ENCODE measurements at places on chromosomes 4 and X.

DNA sequence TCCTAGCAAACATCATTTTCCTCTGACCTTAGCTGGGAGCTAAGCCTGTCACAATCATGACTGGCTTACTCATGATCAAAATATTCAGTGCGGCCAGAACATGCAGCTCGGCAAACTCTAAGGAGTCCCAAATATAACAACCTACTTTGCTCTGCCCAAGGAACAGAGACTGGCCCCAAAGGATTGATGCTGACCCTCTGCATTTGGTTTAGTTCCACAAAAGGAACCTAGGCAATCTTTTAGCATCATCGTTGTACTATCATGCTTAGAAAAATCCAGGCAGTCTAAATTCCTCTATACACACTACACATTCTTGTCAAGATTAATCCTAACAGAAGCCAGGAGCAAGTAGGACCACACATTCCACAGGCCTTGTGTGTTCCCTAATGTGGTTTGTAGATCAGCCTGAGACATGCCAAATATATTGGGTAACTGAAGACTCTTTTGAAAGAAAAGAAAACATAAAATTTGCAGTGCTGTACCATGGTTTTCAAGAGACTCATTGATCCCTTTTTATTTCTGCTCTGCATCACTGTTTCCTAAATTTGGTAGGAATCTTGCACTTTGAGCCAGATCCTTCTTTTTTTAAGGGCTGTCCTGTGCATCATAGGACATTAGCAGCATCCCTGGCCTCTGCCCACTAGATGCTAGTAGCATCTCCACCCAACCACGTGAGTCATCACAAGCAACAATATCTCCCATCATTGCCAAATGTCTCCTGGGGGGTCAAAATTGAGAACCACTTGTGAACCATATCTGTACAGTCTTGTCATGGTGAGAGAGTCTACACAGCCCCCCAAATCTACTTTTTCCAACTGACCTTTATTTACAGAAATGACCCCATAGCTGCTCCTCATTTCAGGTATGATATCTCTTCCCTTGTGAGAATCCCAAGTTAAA is 17.6 kb upstream of the CC2D2A start:
- no peak for DNase-seq

DNA sequence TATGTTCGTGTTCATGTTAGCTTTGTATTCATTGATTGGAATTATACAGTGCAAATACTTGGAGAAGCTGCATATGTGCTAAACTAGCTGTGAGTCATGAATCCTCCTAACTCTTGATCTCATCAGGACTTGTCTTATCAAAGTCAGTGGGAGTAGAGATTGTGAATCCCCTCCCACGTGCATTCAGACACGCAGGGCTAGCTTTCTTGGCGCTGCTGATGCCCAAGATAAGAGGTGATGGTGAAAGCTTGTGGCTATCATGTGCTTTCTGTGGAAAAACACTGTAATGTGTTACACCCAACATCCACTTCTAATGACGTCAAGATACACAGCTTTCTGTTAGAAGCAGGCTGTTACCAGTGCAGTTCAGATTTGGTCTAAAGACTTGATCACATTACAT is 348.7 kb upstream of the HAND2 start:
- no peak for DNase-seq

DNA sequence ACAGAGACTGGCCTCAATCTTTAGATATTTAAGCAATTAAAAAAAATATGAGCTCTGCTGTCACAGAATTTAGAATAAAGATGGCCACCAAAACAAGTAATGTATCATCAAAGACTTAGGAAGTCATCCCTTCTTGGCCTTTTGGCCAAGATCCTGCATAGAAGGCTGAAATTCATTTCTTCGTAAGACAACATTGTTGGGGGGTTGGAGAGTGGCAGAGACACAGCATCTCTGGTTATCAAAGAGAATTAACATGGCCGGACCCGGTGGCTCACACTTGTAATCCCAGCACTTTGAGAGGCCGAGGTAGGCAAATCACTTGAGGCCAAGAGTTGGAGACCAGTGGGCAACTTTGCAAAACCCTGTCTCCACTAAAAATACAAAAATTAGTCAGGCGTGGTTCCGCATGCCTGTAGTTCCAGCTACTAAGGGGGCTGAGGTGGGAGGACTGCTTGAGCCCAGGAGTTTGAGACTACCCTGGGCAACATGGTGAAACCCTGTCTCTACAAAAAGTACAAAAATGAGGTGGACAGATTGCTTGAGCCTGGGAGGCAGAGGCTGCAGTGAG is 4.0 kb downstream of the PPM1K start:
- DNase-seq = no peak

- DNase-seq = no peak
These were observed 29.0 kb downstream of the LRBA start for GRCh38 chr4:150986085-150986484.

DNA sequence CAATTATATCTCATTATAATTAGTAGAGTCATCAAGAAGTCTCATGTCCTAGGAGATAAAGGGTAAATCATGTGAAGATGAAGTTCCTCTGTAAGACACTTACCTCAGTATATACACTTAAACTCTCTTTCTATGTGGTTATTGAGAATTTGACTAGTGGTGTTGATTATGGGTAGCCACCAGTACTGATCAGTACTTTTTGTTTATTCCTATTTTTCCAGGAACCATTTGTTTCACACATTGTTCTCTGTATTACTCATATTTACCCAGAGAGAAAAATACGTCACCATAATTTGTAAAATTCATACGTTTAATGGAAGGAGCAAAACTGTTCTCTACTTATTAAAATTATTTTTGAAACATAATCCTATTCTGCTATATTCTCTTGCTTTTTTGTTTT is 55.8 kb upstream of the PRDM8 start:
- DNase-seq = no peak

GRCh38 chrX:153642655-153643430 is 4.2 kb upstream of the DUSP9 start:
- DNase-seq = no peak

DNA sequence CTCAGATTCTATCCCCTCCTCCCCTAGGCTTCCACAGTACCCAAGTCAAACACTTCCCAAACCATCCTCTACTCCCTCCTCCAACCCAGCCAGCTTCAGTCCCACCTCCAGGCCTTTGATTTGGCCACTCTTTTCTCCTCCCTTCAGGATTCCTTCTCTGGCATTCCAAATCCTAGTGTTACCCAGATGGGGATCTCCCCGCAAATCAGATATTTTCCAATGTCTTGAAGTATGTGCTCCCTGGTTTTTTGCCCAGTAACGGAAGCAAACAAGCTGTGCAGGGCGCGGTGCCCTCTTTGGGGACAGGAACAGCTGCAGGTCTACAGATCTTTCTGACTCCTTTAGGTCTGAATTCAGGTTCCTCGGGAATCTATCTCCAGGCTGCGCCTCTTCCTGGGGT is 2.2 kb upstream of the SYN1 start:
- no peak for DNase-seq

DNA sequence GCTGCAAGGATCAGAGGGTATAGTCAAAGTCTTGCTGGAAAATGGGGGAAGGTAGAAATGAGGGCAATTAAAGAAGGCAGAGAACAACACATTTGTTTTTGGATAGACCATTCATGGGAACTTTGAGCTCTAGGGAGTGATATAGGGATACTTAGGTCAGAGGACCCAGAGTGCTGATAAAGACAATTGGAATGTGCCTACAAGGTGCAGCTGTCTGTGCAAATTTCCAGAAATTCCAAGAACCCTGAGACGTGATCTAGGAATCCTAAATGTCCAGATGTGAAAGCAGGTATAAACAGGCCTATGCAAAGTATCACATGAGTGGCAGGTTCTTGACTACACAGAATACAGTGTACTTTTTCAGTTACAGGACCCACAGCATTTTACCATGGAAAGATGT is 24.2 kb downstream of the FNIP2 start:
- DNase-seq = no peak

DNA sequence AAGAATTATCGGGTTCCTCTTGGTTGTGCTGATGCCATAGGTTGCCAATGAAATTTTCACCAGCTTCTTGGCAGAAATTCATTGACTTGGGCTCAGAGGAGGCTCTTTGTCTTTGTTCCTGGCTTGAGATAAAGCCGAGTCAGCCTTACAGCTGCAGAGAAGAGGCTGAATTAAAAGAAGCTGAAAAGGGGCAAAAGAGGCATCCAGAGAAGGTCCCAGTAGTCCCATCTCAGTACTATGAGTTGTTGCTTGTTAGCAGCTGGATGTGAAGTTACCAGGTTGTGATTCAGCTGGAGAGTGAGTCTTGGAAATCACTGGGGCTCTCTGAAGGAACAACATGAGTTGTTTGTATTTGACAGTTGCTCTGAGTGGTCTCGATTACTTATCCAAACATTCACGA is 59.7 kb downstream of the SMAD1 start:
- DNase-seq = no peak

- DNase-seq = peak; percentile 31
These were observed 18.4 kb upstream of the TRPC5OS start for GRCh38 chrX:111857534-111858060.

GRCh38 chrX:96971812-96972211 is 88.1 kb downstream of the RPA4 start:
- DNase-seq = no peak

DNA sequence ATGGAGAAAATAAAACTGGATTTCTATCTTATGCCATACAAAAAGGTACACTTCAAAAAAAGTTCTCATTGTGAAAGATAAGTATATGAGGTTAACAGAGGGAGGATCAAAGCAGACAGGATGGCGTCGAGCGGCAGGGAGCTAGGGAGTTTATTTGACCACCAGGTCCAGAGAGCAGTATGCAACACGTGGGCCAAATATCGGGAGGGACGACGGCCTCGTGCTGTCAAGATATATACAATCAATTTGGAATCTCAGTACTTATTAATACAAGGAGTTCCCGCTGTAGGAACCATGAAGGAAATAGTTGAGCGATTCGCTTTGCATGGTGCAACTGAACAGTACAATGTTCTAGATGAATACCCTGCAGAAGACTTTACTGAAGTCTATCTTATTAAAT is 1069.4 kb upstream of the INTU start:
- no peak for DNase-seq

DNA sequence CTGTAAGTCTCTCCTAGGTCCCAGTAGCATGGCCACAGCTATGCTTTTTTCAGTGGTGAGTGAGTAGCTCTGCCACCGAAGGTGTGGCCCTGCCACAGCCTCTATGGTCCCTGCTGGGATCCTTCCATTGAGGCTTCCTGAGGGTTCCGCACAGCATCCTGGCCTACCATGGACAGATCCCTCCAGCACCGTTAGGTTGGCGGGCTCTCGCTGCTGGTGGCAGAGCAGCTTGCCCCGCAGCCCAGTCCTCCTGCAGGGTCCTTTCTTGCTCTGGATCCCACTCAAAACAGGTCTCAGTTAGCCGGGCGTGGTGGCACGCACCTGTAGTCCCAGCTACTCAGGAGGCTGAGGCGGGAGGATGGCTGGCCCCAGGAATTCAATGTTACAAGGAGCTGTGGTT is 2.4 kb upstream of the PDZD4 start:
- no peak for DNase-seq

DNA sequence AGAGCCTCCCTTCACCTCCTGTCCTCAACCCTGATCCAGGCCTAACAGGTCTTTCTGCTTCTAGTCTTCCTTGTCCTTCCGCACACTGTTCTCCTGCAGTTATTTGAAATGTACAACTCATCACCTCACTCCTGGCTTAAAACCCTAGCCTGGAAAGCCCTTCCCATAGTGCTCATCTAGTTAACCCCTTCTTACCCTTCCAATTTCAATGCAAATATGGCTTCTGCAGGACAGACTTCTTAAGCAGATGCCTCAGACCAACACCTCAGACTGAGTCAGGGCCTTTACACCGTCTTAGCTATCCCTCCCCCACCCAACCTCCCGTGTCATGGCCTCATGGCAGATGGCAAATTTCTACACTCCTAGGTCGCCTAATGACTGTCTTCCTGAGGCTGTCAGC is 130.4 kb downstream of the BCOR start:
- DNase-seq = no peak

DNA sequence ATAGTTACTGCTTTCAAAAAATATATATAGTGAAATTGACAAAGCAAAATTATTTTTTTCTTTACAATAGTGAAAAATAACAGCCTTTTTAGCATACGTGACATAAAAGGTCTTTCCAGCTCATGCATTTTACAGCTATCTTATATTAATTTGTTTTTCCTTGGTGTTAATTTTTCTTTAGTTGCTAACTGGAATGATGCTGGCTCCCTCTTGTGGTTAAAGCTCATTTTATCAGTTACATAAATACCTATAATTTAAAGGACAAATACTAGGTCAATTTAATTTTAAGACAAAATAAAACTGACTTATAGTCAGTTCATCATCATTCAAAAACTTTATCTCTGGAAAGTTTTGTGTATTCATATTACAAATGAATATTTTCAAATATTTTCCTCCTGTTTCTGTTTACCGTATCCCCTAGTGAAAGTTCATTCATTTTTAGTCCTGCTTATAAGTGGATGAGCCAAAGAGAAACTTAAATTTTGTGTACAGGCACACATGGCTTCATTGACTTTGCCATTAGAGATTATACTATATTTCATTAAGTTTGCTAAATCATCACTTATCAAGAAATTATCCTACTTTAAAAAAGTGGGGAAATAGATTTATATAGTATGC is 9.9 kb upstream of the ANAPC4 start:
- DNase-seq = peak; percentile 60

GRCh38 chr4:102828497-102828808 is 1.1 kb upstream of the UBE2D3 start:
- no peak for DNase-seq

- DNase-seq = no peak
These were observed 703.5 kb downstream of the RPA4 start for GRCh38 chrX:97587171-97587570.

DNA sequence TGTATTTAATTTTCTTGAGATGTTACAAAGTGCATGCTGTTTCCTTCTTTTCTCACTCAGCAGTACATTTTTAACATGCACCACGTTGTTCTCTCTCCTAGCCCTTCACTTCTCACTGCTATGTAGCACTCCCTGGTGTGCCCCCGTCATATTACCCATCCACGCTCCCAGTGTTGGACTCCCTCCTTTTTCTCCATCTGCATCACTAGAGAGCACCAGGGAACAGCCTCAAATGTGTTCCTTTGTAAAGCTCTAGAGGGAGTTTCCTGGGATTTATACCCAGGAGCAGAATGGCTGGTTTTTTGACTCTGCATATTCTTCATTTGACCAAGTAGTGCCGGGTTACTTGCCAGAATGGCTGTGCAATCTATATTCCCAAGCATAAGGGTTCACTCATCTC is 240.3 kb upstream of the ANXA3 start:
- DNase-seq = no peak

GRCh38 chrX:39502486-39502885 is 595.3 kb downstream of the BCOR start:
- no peak for DNase-seq

DNA sequence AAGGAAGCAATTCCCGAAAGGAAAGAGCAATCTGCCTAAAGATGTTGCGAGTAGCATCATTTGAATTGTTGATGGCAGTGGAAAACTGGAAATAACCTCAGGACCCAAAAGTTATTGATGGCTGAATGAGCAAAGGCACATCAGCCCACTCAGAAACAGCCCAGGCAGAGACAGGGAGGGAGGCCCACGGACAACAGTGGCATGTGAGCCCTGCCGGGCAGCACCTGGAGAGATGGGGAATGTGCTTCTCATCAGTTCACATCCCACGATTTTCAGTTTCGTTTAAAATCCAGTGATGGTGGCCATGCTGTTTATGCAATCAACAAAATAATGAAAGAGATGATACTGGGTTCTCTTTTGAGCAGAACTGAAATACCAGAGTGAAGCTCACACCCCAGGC is 80.0 kb downstream of the JAKMIP1 start:
- DNase-seq = no peak

Measured in KBM-7 (cell line).